ENCODE measurements at places on chromosomes 12 and 14. TPM values are rescaled to one million over a fixed set of nuclear protein-coding genes. Genes with fewer than 3 reads are reported as not detected.

The CSRP2 gene
- polyA plus RNA-seq, result 99.2 TPM

The MYF5 gene
- polyA plus RNA-seq, result not detected

DNA sequence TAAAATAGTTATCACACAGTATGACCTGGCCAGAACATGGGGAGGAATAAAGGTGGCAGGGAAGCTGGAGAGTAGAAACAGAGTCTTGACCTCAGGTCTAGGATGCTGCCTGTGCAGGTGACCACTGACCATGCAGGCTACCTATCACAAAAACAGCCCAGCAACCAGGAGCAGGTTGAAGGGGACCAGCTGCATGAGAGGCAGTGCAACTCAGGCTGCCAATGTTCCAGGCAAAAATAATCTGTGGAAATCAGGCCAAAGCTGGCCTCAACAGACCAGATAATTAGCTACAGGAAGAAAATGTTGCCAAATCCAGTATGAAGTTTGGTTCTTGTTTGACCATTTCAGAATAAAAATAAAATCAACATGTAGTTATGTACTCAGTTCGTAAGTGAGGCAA is 72.6 kb downstream of the PDE6H start:
- no peak for DNase-seq

The AQP5 gene
- polyA plus RNA-seq, result not detected

DNA sequence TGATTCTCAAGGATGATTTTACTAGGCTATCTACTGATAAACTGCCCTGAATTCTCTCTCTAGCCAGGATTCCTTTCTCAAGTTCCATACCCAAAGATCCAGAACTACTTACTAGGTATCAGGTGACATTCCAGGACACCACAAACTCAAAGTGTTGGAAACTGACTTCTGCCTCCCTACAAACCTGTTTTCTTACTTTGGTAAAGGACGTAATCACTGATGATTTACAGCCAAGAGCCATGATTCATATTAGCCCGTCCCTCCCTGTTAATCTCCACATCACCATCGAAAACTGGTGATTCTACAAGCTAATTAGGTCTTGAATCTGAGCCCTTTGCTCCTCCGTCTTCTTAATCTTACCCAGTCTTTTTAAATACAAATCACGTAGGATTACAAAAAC is 1.0 kb upstream of the ATG14 start:
- DNase-seq, result no peak

GRCh38 chr12:12282761-12283425 is 16.0 kb upstream of the LRP6 start:
- DNase-seq, result peak; percentile 47

DNA sequence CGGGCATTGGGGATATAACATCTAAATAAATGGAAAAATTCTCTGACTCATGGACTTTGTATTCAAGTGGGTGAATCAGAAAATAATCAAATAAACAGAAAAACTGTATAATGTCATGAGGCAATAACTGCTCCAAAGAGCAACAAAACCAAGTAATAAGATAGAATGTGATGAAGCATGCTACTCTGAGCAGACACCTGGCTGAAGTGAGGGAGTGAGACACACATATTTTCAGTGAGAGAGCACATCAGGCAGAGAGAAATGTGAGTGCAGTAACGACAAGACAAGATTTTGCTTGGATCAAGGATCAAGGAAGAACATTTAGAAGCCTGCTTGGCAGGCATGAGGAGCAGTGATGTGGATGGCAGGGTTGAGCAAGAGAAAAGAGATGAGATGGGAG is 75.8 kb upstream of the CCDC91 start:
- no peak for DNase-seq

The PFDN5 gene
- polyA plus RNA-seq, result 965 TPM

GRCh38 chr14:61698206-61698980 is 3.1 kb downstream of the HIF1A start:
- no peak for DNase-seq

- peak; percentile 52 for DNase-seq
Measured at GRCh38 chr12:79547044-79547734, 143.6 kb downstream of the PAWR start.

All from BJ (cell line).